Body of pancreas (tissue), 4 donors: ENCODE measurements at places on chromosomes 2 and 18.
A peak's percentile ranks its signal among the peaks of the same experiment; 100 is the strongest.

- DNase-seq: no peak
Observed at GRCh38 chr18:9348079-9348671, 13.6 kb downstream of the TWSG1 start.

DNA sequence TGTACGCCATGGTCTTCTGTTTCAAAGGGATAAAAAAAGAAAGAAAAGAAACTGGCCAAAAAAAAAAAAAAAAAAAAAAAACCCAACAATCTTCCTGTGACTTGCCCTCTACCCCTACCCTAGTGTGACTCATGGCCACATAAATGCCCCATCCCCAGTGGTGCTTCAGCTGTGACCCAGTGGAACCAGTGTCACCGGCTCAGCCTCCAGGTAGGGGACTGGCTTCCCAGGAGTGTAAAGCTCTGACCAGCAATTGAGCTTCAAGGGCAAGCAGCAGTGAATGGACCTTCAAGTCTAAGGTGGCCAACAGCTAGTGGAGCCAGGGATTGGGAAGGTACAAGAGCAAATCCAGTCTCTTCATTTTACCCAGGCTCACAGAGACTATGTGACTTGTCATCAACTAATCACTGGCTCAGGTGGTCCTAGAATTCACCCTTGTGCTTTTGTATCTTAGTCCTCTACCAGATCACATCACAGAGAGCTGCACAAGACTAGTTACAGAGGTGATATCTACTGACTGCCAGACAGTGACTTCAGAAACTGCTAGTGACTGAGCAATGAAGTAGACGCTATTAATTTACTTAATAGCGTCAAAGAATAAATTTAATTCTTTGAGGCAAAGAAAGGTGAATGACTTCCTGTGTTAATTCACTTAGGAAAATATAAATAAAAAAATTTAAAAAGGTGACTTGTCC is 1.3 kb upstream of the TGFBRAP1 start:
- DNase-seq: no peak

- no peak for DNase-seq
Observed at GRCh38 chr18:34738175-34738894, 28.2 kb downstream of the DTNA start.

DNA sequence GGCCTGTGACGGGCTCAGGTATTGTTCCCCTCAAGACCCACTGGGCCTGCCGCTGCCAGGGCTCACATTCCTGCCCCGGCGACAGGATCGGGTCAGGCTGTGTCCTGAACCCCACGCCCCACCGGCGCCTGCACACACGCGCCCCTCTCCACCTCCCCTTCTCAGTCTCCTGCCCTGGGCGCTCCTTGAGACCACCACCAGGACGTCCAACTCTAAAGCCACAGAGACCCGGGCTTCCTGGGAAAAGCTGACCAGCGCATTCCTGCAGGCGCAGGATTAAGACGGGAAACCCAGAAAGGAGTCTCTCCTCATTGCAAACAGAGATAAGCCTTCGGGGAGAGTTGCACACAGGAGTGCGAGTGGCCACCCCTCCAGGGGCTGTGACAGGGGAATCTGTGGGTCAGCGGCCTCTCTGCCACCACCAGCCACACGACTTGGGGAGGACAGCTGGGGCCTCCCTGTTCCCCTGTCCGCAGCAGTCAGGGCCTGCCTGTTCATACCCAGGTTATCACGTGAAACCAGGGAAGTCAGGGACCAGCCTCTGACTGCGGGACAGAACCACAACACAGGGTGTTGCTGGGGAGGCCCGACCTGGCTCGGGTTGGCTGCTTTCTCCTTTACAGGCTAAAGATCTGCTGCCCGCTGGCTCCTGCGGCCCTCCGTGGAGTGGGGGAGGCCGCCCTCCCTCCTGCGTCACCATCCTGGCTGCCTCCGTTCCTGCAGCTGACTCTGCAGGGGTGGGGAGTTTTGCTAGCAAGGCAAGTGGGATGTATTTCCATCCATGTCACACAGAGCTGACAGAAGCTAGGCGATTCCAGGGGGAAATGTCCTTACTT is 88.8 kb downstream of the ZCCHC2 start:
- DNase-seq: no peak

- no peak for DNase-seq
Observed at GRCh38 chr2:15119722-15120175, 441.4 kb downstream of the NBAS start.

DNA sequence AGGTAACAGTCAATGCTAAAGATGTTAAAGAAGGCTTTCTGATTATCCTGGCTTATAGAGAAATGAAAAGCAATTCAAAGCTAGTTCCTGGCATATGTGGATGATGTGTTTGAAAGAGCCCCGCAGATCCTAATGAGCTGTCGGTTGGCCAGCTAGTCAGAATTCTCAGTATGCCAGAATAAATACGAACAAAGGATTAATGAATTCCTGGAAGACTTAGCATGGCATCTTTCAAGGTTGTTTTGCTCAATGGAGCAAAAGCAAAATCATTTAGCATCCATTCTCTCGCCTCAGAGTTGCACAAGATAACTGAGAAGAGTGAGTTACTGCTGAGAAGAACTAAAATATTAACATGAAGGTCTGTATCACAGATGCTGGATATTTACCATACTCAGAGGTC is 307.6 kb downstream of the RIT2 start:
- DNase-seq: no peak

GRCh38 chr2:199488772-199489400 is 31.1 kb upstream of the SATB2 start:
- peak; percentile 62 for DNase-seq

DNA sequence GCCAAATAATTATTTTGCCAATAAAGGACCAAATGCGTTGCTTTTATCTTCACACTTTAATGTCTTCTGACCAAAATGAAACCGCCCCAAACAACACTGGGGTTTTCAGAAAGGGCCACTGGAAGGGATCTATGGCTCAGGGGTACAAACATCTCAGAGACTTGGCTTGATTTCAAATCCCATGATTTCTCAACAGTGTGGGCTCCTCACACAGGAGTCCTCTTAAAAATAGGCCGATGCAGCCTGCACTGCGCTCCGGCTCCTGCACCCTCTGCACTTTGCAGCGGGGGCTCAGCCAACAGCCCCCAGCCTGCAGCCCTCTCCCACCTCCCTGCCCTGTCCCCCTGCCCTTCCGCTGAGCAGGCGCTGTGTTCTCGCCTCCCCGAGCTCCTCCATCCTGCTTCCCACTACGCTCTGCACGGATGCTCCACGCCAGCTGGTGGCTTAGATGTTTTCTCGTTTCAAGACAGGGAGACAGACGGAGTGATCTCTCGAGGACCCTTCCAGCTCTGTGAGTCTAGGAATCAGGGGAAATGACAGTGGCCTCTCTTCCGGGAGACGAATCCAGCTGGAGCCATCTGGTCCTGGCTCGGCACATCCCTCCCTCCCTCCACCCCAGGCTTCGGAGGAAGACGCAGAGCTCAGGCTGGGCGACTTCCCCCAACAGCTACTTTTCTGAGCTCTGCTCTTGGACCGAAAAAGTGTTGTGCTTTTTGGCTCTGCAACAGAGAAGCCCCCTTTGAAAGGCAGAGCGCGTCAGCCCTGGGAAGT is 71.4 kb downstream of the KCNF1 start:
- no peak for DNase-seq

DNA sequence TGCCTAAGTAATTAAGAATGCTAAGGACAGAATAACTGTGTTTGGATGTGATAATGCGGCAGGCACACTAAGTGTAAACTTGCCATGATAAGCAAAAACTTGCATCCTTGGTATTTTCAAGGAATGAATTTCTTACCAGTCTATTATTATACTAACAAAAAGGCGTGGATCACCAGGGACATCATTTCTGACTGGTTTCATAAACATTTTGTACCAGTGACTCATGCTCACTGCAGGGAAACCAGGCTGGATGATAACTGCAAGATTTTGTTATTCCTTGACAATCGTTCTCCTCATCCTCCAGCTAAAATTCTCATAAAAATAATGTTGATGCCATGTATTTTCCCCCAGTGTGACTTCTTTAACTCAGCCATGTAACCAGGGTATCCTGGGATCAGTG is 289.5 kb downstream of the CDCA7 start:
- no peak for DNase-seq

GRCh38 chr2:210271300-210271699 is 43.7 kb downstream of the MYL1 start:
- no peak for DNase-seq

- no peak for DNase-seq
Observed at GRCh38 chr2:64328415-64328722, 125.6 kb upstream of the LGALSL start.

GRCh38 chr2:120719491-120719890 is 16.2 kb upstream of the GLI2 start:
- DNase-seq: no peak

GRCh38 chr2:119678021-119678656 is 862 bp upstream of the TMEM177 start:
- DNase-seq: peak; percentile 78

DNA sequence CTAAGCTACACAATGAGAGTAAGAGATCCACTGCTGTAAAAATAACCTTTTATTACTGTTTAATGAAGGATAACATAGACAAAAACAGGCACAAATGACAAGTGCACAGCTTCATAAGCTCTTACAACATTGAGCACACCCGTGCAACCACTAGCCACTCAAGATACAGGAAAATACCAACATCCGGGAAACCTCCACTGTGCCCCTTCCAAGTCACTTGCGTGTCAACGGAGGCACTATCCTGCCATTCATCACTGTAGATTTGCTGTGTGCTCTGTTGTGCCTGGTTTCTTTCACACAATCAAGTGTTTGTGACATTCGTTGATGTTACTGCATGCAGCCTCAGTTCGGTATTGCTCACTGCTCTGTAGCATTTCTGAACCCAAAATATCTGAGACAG is 292.9 kb upstream of the MYT1L start:
- DNase-seq: no peak

DNA sequence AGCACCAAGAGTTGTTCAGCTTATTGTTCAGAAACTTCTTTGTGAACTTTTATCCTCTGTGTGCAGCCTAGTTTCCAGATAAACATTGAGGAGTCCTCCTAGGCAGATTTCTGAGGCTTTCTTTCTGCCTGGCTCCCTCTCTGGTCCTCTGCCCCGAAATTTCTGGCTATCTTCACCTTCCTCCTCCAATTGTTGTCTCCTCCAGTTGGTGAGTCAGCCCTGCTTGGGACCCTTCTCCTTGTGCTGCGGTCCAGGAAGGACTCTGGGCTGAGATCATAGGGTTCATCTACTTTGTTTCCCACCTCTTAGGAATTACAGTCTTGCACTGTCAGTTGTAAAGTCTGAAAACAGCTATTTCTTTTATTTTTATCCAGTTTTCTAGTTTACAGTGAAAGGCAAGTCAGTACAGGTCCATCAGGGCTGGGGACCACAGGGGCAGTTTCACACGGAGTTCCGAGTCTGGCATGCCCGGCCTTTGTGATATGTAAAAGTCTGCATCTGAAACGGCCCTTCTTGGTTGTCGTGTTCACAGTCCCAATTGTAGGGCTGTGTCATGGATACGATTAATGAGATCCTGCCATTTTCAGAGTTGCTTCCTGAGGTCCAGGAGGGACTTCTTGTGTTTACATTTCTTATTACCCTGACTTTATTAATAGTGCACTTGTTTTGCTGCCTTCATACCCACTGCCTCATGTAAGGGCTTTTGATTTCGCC is 100.8 kb downstream of the SMC6 start:
- no peak for DNase-seq

- DNase-seq: no peak
Observed at GRCh38 chr2:221999717-222000116, 299.1 kb downstream of the PAX3 start.

GRCh38 chr2:11483806-11484617 is 18.1 kb upstream of the E2F6 start:
- DNase-seq: no peak

- DNase-seq: peak; percentile 0
Observed at GRCh38 chr2:71609029-71609428, 155.7 kb downstream of the DYSF start.
